ENCODE measurements at places on chromosomes 16 and 17.

GRCh38 chr17:76000016-76000754, 470 bp upstream of the CDK3 start:
- DNase-seq, result peak; percentile 33

GRCh38 chr16:85479972-85480726, 133.0 kb upstream of the GSE1 start:
- DNase-seq, result no peak

GRCh38 chr16:86393907-86394626, 116.3 kb upstream of the FOXF1 start:
- no peak for DNase-seq

- DNase-seq, result no peak
These were observed 1.4 kb downstream of the KRTAP29-1 start for GRCh38 chr17:41301204-41301790.
